SJCRH30 (cell line): ENCODE measurements at places on chromosomes 12 and 14.

DNA sequence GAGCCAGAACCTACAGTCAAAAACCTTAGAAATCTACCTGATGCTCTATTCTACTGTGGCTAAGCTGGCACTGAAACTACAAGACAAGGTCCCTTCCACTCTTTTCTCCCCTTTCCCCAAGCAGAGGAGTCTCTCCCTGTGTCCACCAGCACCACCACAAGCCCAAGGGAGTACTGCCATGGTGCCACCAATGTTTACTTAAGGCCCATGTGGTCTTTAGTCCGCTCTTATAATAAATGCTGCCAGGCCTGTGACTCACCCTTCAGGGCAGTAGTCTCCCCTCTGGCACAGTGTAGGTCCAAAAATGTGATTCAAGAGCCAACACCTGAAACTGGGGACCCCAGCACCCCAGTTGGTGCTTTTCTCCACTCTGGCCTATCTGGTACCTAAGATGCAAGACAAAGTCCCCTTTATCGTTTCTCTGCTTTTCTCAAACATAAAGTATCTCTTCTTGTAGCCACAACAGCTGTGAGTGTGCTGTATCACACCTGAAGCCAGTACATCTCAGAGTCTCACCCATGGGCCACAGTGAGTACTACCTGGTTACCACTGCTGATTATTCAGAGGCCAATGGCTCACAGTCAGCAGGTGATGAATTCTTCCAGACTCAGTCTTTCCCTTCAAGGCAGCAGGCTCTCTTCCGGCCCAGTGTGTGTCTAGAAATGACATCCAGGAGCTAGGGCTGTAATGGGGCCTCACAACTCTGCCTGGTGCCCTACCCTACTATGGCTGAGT lies 29.3 kb downstream of the SLC38A2 start:
- H3K27ac ChIP-seq = no peak overlapping the region
- H3K4me3 ChIP-seq = no peak overlapping the region
- no peak for DNase-seq
- no peaks in the 10 kb centered on the region for H3K4me1 ChIP-seq

- H3K27ac ChIP-seq = no peak overlapping the region
- peaks cover 9% of the 10 kb centered on the region; the same call in 1 of the 2 replicates for H3K27me3 ChIP-seq
- H3K4me1 ChIP-seq = no peaks in the 10 kb centered on the region
- H3K4me3 ChIP-seq = no peak overlapping the region
- DNase-seq = no peak
- H3K36me3 ChIP-seq = no peaks in the 10 kb centered on the region
These were observed 20.1 kb upstream of the ANO2 start for GRCh38 chr12:5964913-5965900.

- no peaks in the 10 kb centered on the region for H3K27me3 ChIP-seq
- DNase-seq = no peak
- H3K36me3 ChIP-seq = no peaks in the 10 kb centered on the region
- H3K4me3 ChIP-seq = no peak overlapping the region
- H3K27ac ChIP-seq = no peak overlapping the region
These were observed 190.2 kb upstream of the SLC38A2 start for GRCh38 chr12:46562625-46563225.

GRCh38 chr12:57489157-57489641 lies 1.3 kb downstream of the MARS1 start:
- H3K4me3 ChIP-seq = peak overlapping the region; percentile 87
- H3K36me3 ChIP-seq = peaks cover 44% of the 10 kb centered on the region
- DNase-seq = no peak
- H3K27ac ChIP-seq = no peak overlapping the region
- H3K27me3 ChIP-seq = no peaks in the 10 kb centered on the region

DNA sequence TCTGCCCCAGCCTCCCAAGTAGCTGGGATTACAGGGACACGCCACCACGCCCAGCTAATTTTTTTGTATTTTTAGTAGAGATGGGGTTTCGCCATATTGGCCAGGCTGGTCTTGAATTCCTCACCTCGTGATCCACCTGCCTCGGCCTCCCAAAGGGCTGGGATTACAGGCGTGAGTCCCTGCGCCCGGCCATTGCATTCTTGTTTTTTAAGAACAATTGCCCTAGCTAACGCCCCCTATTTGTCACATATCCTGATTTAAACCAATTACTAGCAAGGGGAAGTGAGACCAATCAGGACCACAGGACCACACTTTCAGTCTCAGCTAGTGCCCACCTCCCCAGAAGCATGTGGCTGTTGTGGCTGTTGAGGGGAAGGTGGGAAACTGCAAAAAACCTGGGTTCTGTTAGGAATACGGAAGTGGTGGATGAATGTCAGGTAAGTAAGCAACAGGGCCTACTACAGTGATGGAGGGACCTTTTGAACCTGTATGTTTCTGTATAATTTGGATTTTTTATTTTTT lies 37.8 kb upstream of the NFYB start:
- no peak overlapping the region for H3K4me3 ChIP-seq
- no peaks in the 10 kb centered on the region for H3K27me3 ChIP-seq
- DNase-seq = no peak
- no peaks in the 10 kb centered on the region for H3K36me3 ChIP-seq
- no peaks in the 10 kb centered on the region for H3K4me1 ChIP-seq
